K562 (cell line): ENCODE measurements at places on chromosomes 7 and 10. TPM values are rescaled to one million over a fixed set of nuclear protein-coding genes. Genes with fewer than 3 reads are reported as not detected.

VSTM4 gene
- 3.9 and 4.5 TPM in 2 replicates for total RNA-seq

OPN4 gene
- not detected in 2 replicates for total RNA-seq

H2BK1 gene
- total RNA-seq, result not detected in 2 replicates

EVX1 gene
- total RNA-seq, result not detected in 2 replicates

TLX1 gene
- 0.33 and 0.47 TPM in 2 replicates for total RNA-seq

ATXN7L1 gene
- 8.9 and 11.2 TPM in 2 replicates for total RNA-seq

TMEM196 gene
- not detected in 2 replicates for total RNA-seq

HMX3 gene
- total RNA-seq, result 43.2 and 43.5 TPM in 2 replicates

DNA sequence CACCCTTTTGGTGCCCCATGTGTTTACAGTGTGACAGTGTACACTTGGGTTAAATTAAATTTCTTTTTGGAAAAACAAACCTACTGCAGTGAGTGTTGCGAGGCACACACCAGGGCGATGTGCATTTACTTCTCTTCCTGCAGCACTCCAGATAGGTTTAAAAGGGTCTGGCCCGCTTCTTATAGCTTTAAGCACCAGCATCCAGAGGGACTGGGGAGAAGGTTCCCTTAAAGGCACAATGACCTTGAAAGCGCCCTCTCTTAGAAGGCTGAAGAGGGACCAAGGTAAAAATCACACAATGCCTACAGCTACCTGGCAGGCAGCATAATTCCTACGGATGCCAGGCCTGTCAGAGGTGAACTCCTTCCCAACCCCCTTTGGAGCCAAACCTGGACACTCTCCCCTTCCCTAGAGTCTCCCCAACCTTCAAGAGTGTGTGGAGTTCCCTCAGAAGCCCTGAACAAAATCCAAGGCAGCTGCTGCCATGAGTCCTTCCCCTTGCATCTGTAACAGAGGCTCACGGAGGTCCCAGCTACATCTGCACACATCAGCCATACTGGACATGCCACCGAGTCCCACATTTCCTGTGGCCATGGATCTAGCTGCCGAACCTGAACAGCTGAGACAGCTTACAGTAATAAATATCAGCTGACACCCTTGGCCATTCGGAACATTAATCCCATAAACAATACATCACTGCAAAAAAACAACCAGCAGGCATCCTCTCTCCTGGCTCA, 33.2 kb downstream of the TRIM8 start:
- no peak overlapping the region for H3K27ac ChIP-seq
- no peak for DNase-seq
- H3K27me3 ChIP-seq, result no peaks in the 10 kb centered on the region
- peaks cover 26% of the 10 kb centered on the region for H3K4me1 ChIP-seq
- H3K4me3 ChIP-seq, result no peak overlapping the region

- DNase-seq, result no peak
- H3K27ac ChIP-seq, result no peak overlapping the region
- H3K4me1 ChIP-seq, result no peaks in the 10 kb centered on the region
- H3K4me3 ChIP-seq, result no peak overlapping the region
- H3K27me3 ChIP-seq, result no peaks in the 10 kb centered on the region
- no peaks in the 10 kb centered on the region for H3K36me3 ChIP-seq
These were observed 657.6 kb downstream of the LRMDA start for GRCh38 chr10:76088980-76089379.

- peaks cover 21% of the 10 kb centered on the region; the same call in 1 of the 2 replicates for H3K4me1 ChIP-seq
- no peak for DNase-seq
- H3K36me3 ChIP-seq, result peaks cover 95% of the 10 kb centered on the region
- no peak overlapping the region for H3K4me3 ChIP-seq
- no peaks in the 10 kb centered on the region; the same call in 1 of the 2 replicates for H3K27me3 ChIP-seq
These were observed 37.4 kb downstream of the GBX1 start for GRCh38 chr7:151129960-151130591.

DNA sequence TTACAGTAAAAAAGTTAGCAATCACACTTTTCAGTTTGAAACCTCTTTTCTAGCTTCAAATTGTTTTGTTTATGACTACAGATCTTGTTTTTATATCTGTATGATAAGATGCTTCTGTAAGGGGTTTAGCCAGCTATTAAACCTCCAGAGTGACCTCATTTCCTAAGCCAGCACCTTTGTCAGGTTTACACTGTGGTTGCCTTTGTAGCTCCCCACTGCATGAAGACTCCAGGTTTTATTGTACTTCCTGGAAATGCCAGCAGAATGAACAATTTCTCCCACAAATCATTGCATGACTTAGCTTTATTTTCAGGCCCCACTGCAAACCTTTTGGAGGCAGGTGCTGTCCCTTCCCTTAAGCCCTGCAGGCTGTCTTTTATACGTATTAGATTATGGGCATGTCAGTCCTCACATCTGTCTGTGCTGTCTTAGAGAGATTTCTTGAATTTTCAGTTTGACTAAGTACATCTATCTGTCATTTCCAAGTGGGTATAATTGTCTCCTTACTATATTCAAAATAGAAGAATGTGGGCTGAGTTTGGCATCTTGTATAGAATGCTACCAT, 8.2 kb upstream of the AGR3 start:
- no peak for DNase-seq
- H3K27me3 ChIP-seq, result no peaks in the 10 kb centered on the region
- no peak overlapping the region for H3K27ac ChIP-seq
- no peaks in the 10 kb centered on the region for H3K4me1 ChIP-seq
- no peaks in the 10 kb centered on the region for H3K36me3 ChIP-seq
- no peak overlapping the region for H3K4me3 ChIP-seq

- no peaks in the 10 kb centered on the region for H3K36me3 ChIP-seq
- no peak overlapping the region for H3K4me3 ChIP-seq
- H3K4me1 ChIP-seq, result no peaks in the 10 kb centered on the region
- no peak for DNase-seq
These were observed 30.3 kb upstream of the GPAM start for GRCh38 chr10:112213836-112214235.

GRCh38 chr10:89250865-89251408, 638 bp downstream of the LIPA start:
- no peak for DNase-seq
- H3K27ac ChIP-seq, result no peak overlapping the region
- H3K4me1 ChIP-seq, result no peaks in the 10 kb centered on the region
- no peaks in the 10 kb centered on the region for H3K36me3 ChIP-seq
- no peak overlapping the region for H3K4me3 ChIP-seq

- no peak for DNase-seq
- H3K4me3 ChIP-seq, result no peak overlapping the region
- peaks cover 22% of the 10 kb centered on the region; the same call in 2 of the 3 replicates for H3K36me3 ChIP-seq
- no peaks in the 10 kb centered on the region for H3K27me3 ChIP-seq
- H3K27ac ChIP-seq, result no peak overlapping the region
These were observed 20.8 kb downstream of the LOXL4 start for GRCh38 chr10:98246911-98247805.

DNA sequence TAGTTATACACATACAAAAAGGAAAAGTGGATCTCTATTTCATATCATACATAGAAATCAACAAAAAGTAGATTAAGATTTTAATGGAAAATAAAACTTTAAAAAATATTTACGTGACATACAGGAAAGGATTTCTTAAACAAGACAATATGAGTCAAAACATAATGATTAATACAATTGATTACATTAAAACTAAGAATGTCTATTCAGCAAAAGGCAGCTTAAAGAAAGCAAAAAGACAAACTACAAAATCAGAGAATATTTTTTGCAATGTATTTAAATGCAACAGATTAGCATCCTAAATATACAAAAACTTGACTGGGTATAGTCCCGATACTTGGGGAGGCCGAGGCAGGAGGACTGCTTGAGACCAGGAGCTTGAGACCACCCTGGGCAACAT, 50.5 kb downstream of the VAX1 start:
- no peak for DNase-seq
- no peaks in the 10 kb centered on the region for H3K4me1 ChIP-seq
- no peak overlapping the region for H3K27ac ChIP-seq
- no peaks in the 10 kb centered on the region for H3K36me3 ChIP-seq
- H3K27me3 ChIP-seq, result no peaks in the 10 kb centered on the region

- no peak overlapping the region for H3K27ac ChIP-seq
- no peak overlapping the region for H3K4me3 ChIP-seq
- H3K4me1 ChIP-seq, result no peaks in the 10 kb centered on the region
- DNase-seq, result no peak
- peaks cover 4% of the 10 kb centered on the region; the same call in 1 of the 3 replicates for H3K27me3 ChIP-seq
These were observed 66.8 kb downstream of the DNAJC12 start for GRCh38 chr10:67771200-67771599.

DNA sequence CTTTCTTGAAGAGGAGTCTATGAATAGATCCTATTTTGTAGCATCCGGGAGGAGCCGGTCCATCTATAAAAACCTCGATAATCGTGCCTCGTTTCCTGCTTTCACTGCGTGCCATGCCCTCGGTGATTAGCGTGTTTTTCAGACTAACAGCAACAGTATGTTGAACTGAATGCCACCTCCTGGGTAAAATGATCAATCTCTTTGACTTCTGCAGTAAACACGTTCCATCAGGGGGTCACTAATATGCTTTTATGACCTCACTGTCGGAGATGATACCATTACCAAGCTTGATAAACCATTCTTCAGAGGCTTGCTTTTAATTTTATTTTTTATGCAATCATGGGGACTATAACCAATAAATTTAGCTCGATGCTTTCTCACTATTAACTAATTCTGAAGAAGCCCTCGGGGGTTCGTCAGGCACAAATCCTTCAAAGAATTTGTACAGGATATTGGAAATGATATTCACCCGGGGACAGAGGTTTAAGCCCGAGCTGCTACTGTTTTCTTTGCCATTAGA, 228.3 kb downstream of the ADARB2 start:
- no peak overlapping the region for H3K4me3 ChIP-seq
- no peak overlapping the region for H3K27ac ChIP-seq
- H3K27me3 ChIP-seq, result peaks cover 34% of the 10 kb centered on the region
- DNase-seq, result no peak
- no peaks in the 10 kb centered on the region for H3K36me3 ChIP-seq

DNA sequence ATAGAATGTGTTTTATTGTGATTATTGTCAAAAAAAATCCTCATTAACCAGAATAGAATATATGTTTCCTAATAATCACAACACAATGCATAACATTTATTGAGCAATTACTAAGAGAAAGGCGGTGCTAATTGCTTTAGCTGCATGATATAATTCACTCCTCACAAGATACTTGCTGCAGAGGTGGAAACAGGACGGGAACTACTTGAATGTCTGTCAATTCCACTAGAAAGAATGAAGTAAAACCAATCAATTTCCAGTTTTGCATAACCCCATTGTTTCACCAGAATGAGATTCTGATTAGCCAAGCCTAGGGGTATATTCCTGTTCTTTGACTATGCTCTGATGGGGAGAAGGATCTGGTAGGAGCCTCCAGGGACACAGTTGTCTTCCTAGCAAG, 239.1 kb upstream of the NRP1 start:
- no peaks in the 10 kb centered on the region for H3K4me1 ChIP-seq
- no peaks in the 10 kb centered on the region for H3K27me3 ChIP-seq
- H3K36me3 ChIP-seq, result no peaks in the 10 kb centered on the region
- H3K4me3 ChIP-seq, result no peak overlapping the region
- H3K27ac ChIP-seq, result no peak overlapping the region

- DNase-seq, result no peak
- peaks cover 11% of the 10 kb centered on the region; the same call in 2 of the 3 replicates for H3K36me3 ChIP-seq
- no peak overlapping the region for H3K4me3 ChIP-seq
- H3K4me1 ChIP-seq, result no peaks in the 10 kb centered on the region
These were observed 79.6 kb downstream of the BMPR1A start for GRCh38 chr10:86836044-86836443.

- H3K27ac ChIP-seq, result no peak overlapping the region
- DNase-seq, result no peak
- H3K4me3 ChIP-seq, result no peak overlapping the region
- no peaks in the 10 kb centered on the region for H3K4me1 ChIP-seq
- H3K36me3 ChIP-seq, result no peaks in the 10 kb centered on the region
These were observed 80.8 kb downstream of the PPP1R17 start for GRCh38 chr7:31767686-31768358.

DNA sequence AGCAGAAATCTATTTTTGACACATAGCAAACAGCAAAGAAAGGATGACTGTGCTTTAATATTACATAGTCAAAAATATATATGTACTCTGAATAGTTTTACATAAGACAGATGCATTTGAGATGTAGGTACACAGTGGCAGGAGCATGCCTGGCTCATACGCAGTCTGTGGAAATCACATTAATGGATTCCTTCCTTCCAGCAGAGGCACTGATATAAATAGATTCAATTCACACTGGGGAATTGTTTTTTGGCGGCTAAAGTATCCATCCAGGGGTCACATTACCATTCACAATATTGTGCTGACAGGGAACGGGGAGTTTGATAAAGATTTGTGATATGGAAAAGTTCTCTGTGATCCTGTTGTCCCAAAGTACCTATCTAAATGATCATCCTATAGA, 72.5 kb upstream of the AGR3 start:
- no peaks in the 10 kb centered on the region for H3K36me3 ChIP-seq
- H3K27me3 ChIP-seq, result no peaks in the 10 kb centered on the region
- no peak for DNase-seq
- no peaks in the 10 kb centered on the region for H3K4me1 ChIP-seq
